ENCODE measurements at places on chromosomes 5 and 9.
A peak's percentile ranks its signal among the peaks of the same experiment; 100 is the strongest.

GRCh38 chr5:2656206-2656605 lies 95.3 kb downstream of the IRX2 start:
- DNase-seq: no peak

GRCh38 chr5:98330871-98331270 lies 442.6 kb upstream of the RGMB start:
- DNase-seq: no peak

GRCh38 chr5:33929925-33930690 lies 6.1 kb upstream of the RXFP3 start:
- no peak for DNase-seq

DNA sequence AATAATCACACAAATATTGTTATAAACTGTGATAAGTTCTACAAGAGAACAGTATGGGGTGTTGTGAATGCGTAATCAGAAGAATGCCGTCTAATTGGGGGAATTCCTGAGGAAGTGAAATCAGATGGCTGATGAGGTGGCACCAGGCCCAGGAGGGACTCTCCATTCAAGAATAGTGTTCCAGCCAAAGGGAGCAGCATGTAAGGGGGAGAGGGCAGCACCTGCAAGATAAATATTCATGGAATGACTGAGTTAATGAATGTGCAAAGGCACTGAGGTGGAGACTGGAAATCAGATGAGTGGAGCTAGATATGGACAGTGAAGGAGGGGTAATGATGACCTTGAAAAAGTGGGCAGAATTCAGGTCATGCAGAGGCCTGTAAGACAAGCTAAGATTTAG lies 250.6 kb downstream of the ARRDC3 start:
- DNase-seq: no peak

DNA sequence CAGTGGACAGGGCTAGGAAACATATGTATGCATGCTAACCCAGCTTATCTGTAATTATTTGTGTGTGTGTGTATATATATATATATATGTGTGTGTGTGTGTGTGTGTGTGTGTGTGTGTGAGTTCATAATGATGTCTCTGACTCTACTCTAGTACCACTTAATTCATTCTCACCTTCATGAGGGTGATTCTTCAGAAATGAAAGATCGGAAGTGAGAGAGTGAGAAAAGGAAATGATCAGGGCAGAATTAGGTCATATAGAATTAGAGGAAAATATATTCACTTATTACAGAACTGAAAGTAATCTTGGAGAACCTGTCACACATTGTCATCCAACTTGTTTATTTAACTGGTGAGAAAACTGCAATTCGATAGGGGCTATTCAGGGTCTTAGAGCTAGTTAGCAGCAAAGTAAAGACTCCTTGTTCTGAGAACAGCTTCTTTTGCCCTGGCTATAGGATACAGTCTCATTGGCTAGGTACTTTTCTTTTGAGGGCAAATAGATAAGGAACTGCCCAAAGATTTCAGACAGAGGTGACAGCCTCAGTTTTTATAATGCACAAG lies 58.8 kb downstream of the C9orf153 start:
- DNase-seq: no peak

DNA sequence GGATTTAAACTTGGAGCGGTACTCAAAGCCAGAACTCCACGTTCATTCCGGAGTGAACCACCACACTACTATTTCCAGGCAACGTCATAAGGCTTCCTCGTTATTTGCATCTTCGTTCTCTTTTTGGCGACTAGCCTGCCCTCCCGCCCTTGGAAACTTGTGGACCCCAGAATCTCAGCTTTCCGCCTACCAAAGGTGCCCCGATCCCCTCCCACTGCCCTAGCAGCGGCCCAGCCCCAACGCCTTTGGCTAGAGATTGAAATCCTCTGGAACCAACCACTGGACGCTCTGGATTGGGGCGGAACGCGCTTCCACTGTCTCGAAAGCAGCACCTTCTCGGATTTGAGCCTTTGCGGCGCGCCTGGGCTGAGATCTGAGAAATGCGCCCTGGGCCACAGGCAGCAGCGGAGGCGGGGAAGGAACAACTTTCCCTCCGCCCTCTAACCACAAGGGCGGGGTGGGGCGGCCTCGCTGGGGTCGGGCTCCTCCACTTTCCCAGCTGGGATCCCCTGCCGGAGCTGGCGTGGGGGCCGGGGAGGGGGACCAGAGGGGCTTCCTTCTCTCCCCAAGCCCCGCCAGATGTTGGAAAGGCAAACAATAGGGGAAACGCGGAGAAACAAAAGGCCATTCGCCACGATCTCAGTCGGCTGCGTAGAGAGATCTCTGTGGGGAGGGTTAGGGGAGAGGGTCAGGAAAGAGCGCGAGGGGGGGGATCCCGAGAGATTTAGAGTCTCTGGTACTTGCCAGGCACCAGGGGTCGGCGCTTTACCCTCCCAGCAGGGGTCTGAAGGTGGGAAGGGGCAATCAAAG lies 1.3 kb downstream of the MOB3B start:
- peak; percentile 38 for DNase-seq

- no peak for DNase-seq
Observed at GRCh38 chr5:125877248-125877647, 546.0 kb upstream of the GRAMD2B start.
